ENCODE measurements at places on chromosomes 7 and 10.

DNA sequence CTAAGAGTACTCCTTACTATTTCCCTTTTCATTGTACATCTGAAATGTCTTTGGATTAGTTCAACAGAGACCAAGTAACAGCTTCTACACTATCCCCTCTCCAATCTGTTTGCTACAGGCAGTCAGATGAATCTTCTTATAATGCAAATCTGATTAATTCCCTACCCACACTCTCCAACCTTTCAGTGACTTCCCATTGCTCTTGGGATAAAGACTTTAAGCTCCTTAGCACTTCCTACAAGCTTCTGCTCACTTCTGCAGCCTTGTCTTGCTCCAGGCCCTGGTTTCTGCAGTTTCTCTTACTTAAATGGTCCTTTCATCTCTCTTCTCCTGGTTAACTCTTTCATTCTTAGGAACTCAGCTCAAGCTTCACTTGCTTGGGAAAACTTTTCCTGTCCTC, 65.2 kb upstream of the FEZF1 start:
- DNase-seq, result no peak

DNA sequence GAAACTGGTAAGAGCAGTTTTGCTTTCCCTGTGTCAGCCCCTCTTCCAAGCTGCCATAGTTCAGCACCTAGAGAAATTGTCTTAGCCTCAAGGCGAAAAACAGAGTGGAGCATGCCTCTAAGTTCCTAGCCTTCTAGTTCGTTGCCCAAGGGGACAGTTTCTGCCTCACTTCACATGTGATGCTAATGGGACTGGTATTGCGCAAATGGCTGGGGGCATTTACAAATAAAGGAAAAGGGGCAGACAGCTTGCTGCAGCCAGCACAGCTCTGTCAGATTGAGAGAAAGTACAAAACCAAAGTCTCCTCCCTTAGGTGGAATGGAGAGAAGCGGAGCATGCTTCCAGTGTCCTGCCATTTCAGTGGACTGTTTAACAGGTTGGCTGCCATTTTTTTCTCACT, 567.7 kb downstream of the ETV1 start:
- no peak for DNase-seq

DNA sequence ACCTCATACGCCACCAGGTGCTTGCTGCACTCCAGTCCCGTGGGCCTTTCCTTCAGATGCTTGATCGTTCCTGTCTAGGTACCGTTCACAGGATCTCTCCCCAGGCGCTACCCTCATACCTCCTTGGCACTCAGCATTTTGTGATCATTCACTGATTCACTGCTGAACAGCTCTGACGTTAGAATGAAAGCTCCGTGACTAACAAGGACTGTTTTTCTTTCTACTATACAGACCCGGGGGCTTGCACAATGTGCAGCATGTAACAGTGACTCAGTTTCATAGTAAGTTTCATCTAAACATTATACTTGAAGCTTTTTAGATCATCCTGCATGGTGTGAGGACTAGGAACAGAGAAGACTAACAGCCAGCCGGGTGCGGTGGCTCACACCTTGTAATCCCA, 20.6 kb downstream of the KIN start:
- no peak for DNase-seq

DNA sequence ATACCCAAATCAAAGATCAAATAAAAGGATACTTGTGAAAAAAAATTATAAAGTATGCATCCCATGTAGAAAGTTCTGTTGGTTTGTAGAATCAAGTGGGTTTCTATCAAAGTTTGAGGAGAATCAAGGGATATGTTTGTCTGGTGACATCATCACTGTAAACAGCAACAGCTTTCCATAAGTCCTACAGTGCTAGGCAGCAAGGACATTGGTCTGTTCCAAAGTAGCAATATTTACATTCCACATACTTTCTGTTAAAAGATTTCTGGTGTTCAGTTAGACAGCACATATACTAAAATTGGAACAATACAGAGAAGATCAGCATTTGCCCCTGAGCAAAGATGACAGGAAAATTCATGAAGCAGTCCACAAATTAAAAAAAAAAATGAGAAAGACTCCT, 683.9 kb downstream of the XPNPEP1 start:
- DNase-seq, result no peak

DNA sequence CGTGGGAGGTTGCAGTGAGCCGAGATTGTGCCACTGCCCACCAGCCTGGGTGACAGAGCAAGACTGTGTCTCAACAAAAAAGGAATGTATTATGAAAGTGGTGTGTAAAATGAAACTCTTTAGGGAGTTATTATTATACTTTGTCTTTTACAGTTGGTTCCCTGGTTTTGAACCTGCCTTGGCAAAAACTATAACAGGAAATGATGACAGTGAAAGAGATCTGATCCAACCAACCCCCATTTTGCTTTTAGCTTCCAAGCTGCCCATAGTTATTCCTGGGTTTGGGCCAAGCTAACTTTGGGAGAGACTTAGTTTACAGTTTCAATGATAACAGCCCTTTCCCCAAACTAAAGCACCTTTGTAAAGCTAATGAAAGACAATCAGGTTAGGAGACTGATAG, 34.1 kb upstream of the NMT2 start:
- DNase-seq, result no peak

GRCh38 chr10:33126742-33127141, 168.7 kb upstream of the ITGB1 start:
- no peak for DNase-seq

DNA sequence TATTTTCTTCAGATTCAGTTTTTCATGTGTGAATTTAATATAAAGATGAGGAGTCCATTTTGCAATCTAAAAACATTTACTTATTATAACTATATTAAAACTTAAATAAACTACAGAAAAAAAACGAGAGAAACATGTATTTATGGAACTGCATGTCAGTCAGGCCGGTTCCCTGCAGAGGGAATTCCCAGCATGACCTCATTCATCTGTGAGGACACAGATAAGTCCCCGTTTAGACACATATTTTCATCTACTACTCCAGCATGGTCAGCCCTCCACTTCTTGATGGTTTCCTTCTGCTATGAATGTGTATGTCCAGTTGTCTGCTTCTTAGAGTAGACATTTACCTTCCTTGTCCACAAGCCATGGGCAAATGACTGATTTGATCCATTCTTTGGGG, 339.1 kb downstream of the SEMA3D start:
- DNase-seq, result no peak

- DNase-seq, result no peak
These were observed 74.5 kb upstream of the VKORC1L1 start for GRCh38 chr7:65798111-65799075.

DNA sequence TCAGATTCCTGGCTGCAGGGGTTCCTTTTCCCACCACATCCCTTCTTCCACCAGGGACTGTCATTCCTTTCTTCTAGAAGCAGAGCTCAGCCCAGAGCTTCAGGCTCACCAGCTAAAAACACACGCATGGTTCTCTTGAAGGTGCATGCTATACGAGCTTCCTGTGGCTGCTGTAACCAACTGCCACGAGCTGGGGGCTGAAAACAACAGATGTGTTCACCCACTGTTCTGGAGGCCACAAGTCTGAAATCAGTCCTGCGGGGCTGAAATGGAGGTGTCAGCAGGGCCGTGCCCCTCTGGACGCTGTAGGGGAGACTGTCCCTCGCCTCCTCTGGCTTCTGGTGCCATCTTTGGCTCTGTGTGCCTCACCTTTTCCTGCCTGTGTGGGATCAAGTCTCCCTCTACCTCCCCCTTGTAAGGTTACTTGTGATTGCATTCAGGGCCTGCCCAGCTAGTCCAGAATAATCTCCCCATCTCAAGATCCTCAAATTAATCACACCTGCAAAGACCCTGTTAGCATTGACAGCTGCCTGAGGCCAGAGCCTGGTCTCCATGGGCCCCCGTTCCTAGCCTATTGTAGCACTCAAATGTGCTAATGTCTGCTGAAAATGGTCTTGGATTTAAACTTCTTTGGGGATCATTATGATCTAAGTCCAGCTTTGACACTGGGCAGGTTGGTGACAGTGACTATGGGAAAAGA, 13.7 kb downstream of the RAB19 start:
- no peak for DNase-seq

DNA sequence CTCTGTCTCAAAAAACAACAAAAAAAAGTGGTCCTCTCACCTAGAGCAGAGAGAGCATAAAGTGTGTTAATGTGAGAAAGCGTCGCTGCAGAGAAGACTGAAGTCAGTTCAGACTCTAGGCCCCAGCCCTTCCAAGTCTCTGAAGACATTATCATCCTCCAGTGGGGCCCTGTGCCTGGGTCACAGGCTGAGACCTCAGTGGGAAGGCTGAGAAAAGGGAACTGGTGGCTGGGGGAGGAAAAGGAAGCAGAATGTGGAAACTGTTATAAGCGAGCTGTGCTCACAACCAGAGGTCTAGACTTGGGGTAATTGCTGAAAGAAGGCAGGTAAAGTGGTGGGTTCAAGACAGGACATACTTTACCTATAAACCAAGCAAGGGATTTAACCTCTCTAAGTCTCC, 4.9 kb upstream of the RRP12 start:
- DNase-seq, result no peak

- DNase-seq, result no peak
These were observed 1292.2 kb downstream of the REEP3 start for GRCh38 chr10:64813391-64813790.

DNA sequence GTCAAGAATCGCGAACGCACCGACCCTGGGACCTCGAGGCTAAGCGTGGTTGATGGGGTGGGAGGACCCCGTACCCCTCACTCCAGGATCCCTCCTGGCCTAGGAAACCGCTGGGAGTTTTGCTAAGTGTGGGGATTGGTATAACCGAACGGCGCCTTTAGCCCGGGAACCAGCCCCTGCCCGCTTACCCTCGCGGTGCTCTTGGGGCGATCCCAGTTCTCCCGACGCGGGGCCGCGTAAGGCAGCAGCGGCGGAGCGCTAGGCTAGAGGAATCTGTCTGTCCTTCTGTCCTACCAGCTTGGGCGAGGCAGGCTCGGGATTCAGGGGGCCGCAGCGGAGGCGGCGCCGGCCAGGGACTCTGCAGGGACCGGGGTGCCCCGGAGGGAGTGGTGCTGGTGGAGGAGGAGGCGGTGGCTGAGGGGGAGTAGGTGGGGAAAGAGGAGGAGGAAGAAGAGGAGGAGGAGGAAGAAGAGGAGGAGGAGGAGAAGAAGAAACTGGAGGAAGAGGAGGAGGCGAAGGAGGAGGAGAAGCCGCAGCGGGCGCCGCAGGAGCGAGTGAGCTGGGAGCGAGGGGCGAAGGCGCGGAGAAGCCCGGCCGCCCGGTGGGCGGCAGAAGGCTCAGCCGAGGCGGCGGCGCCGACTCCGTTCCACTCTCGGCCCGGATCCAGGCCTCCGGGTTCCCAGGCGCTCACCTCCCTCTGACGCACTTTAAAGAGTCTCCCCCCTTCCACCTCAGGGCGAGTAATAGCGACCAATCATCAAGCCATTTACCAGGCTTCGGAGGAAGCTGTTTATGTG, 439 bp upstream of the EMX2 start:
- DNase-seq, result no peak

DNA sequence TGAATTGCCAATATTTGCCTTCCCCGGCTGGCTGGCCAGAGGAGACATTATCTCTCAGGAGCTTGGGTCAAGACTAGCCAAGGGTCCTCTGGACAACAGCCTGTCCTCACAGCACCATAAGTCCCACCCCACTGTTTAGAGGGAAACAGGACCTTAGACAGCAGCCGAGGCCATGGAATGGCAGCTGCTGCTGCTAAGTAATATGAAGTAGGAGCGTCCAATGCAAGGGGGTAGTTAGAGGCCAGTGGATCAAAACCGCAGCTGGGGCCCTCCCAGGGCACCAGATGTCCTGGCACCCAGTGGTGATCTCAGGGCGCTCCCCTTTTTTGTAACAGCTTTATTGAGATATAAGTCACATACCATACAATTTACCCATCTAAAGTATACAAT, 12.9 kb upstream of the KCP start:
- DNase-seq, result no peak

DNA sequence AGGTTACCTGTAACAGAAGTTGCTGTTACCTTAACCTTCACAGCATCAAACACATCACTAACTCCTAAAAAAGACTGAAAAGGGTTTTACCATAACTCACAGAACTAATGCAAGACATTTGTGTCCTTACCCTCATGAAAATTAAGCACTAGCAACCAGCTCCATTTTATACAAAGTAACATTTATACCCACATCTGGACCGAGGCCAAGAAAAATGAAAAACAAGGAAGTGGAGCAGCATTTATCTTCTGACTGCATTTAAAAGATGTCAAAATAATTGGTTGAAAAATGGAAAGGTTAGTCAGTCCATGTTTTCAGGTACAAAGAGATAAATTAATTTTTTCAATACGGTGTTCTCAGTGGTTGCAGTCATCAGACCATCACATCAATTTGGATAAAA, 3.1 kb upstream of the RBP4 start:
- DNase-seq, result no peak

DNA sequence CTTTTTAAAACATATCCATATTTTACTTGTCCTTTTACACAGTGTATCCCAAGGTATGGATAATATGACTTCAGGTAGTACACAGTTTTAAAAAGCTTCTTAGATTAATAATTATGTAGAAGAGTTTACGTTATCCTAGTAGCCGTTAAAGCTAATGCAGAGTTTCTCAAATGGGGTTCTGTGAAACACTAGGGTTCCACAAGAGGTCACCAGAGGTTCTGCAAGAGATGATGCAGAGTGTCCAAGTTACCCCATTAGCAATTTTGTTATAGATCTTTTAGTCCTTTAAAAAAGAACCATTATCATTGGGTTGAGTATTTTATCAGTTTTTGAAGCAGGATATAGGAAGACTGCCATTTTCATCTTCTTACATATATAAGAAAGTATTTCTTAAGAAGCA, 298.9 kb upstream of the HPS1 start:
- DNase-seq, result no peak

- no peak for DNase-seq
These were observed 96.3 kb upstream of the NEBL start for GRCh38 chr10:20993389-20993788.

DNA sequence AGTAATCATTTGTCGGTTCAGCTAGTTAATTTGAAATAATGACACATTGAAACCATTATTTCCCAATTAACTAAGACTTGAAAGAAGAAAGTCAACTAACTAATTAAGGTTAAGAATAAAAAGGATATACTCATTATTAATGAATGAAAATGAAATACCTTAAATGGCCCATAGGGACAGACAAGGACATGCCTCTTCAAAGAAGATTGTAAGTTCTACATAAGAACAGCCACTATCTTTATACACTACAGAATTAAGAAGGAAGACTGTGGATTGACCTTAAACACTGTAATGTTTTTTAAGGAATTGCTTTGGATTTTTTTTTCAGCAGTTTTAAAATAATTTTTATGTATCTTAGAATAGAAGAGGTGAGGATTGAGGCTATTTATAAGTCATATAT, 60.7 kb downstream of the CSTF2T start:
- DNase-seq, result no peak

DNA sequence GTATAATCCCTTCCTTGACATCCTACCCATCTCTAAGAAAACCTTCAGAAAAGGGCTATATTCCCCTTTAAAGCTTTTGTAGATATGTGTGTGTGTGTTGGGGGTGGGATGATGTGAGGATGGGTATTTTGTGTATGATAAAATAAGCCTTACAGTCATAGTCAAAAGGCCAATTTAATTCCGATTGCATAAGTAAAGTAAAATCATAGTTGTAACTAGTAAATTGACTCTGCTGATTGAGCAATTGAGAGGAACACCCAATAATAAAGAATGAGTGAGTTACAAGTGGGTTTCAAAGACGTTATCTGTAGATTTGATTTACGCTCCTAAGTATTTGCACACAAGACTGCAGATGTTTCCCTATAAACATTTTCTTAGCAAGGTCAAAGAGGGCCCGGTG, 71.3 kb upstream of the ITPRID1 start:
- DNase-seq, result no peak

GRCh38 chr10:24759672-24760071, 36.0 kb upstream of the ARHGAP21 start:
- no peak for DNase-seq

All from central memory CD4-positive, alpha-beta T cell (primary cell).